Neural crest cell (in vitro differentiated cells): ENCODE measurements at places on chromosomes 1 and 21.

- DNase-seq, result no peak
These were observed 87.5 kb downstream of the COL24A1 start for GRCh38 chr1:86068841-86069756.

DNA sequence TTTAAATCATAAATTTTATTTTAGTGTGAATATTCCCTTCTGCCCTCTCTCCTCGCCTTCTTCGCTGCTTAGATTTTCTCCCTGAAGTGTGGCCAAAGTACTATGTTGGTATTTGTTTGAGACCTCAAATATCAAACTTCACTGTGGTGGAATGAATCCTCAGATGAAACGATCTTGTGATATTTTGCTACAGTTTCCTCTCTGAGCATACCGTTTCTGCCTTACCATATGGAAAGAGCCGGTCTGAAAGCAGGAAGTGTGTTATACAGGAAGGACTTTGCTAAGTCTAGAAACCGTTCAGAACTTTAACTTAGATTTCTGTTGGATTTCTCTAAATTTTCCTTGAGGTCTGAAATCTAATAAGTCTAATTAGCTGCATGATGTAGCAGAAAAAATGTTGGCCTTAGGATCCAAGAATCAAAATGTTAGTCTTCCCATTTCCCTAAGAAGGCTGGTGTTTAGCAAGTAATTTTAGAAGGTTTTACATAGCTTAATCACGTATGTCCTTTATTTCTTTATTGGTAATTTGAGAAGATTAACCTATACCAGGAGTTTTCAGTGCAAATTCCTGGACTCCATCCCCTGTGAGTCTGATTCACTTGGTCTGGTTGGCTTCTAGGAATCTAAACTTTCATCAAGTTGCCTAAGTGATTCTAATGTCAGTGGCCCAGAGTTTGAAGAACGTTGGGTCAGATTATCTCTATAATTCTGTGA is 30.7 kb downstream of the SDCCAG8 start:
- no peak for DNase-seq

- DNase-seq, result no peak
These were observed 30.9 kb upstream of the CACYBP start for GRCh38 chr1:174968750-174969244.

DNA sequence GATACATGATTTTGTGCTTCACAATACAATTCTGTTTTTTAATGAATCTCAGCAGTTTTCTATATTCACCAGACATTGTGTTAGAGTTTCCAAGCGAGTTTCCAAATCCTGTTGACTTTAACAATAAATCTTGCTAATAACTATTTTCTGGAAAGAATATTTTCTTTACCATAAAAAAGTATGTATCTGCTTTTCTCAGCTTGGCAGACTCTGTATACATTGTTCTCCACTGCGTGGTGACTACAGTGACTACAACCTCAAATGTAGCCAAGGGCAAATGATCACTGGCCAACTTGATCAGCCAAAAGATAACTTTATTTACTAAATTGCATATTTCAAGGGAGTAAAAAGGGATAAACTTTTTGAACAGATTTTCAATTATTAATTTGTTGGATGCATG is 325.9 kb upstream of the ADAMTS5 start:
- no peak for DNase-seq

GRCh38 chr1:119687434-119688079 is 24.2 kb upstream of the PHGDH start:
- DNase-seq, result no peak

- DNase-seq, result peak; percentile 70
These were observed 43.3 kb downstream of the TP73 start for GRCh38 chr1:3695326-3696217.

GRCh38 chr1:201254625-201255478 is 28.5 kb upstream of the PKP1 start:
- peak; percentile 96 for DNase-seq

DNA sequence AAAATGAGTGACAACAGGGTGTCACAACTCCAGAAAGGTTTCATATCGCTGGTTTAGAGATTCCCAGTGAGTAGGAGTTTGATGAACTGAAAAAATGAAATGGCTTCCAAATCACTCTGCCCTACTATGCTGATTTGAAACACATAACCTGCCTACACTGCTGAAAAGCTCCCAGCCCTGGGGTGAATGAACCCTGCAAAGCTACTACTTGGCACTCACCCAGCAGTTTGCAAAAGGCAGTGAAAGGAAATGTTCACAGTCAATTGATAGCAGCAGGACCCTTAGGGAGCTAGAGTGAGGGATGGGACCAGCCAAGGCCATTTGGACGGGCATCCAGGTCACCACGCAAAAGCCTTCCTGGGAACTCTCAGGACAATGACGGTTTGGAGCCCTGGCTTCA is 44.4 kb upstream of the SRP9 start:
- no peak for DNase-seq

GRCh38 chr1:211742889-211743529 is 67.6 kb upstream of the NEK2 start:
- no peak for DNase-seq

DNA sequence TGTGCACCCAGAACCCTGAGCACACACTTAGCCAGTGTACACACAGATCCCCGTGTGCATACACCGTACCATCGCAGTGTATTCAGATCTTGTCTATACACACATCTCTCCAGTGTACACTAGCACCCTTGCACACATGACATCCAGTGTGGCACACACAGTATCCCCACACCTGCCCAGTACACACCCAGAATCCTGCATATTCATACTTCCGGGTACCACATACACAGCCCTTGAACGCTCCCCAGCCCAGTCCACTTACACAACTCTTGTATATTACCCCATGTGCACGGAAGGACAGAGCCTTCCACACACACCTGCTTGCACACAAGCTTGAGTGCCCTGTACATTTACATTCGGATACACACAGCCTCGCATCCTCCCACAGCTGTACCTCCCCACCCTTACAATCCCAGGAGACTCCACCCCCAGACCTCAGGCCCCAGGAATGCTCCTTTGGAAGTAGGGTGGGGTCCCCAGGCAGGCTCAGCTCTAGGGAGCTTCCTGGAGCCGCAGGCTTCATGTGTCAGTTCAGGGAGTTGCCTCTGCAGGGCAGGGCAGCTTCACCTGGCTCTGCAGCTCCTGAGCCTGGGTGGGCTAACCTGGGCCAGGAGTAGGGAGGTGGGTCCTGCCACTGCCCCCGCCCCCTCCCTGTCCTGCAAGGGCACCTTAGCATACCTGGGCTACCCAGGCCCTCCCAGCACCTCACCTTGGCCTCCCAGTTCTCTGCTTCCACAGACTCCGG is 46.2 kb downstream of the AHDC1 start:
- DNase-seq, result no peak

DNA sequence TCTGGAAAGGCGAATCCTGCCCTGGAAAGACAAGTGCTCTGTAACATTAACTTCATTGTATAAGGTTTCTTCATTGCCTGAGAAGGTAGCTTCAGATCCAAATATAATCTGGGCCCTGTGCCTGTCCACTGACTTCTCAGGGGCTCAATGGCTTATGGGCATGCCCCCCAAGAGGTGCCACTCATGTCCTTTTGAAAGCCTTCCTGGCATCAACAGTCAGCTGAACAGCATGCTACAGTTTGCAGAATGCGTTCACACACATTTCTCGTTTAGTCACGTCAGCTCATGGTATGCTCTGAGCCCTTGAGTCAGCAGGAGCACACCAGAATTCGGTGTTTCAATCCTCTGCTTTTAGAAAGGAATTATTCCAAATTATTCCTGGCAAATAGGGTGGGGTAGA is 23.8 kb downstream of the TMCC2 start:
- DNase-seq, result no peak

GRCh38 chr1:48049823-48050535 is 52.8 kb upstream of the TRABD2B start:
- DNase-seq, result no peak

DNA sequence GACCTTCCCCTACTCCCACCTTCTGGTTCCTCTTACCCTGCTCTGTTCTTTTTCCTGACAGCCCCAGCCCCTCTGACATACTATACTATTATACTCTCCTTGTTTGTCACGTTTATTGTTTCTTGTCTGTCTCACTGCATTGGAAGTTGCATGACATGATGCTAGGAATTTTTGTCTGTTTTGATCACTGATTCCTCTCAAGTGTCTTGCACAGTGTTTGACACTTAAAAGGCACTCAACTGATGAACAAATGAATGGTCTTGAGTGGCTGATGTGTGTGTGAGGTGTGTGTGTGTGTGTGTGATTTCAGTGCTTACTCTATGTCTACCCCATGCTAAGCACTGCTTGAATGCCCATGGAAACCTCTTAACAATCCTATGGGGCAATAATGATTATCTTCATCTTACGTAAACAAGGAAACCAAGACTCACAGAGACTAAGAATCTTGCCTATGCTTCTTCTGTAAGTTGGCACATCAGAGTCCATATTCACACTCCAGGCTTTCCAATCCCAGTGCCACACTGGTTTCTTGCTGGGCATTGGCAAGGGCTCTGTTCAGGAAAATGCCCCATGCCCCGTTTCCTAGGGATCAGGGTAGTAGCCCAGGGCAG is 59.7 kb downstream of the ATP1A1 start:
- DNase-seq, result no peak

GRCh38 chr1:40313958-40314720 is 2.9 kb downstream of the COL9A2 start:
- no peak for DNase-seq
